ENCODE measurements at places on chromosomes 4 and X.

DNA sequence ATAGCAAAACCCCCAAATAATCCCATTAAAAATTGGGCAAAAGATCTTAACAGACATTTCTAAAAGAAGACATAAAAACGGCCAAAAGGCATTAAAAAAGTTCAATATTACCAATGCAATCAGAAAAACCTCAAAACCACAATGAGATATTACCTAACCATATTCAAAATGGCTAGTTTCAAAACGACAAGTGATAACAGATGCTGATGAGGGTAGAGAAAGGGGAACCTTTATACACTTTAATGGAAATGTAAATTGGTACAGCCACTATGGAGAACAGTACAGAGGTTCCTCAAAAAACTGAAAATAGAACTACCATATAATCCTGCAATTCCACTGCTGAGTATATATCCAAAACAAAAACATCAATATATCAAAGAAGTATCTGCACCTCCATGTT is 6.2 kb downstream of the AADAT start:
- no peak for DNase-seq

DNA sequence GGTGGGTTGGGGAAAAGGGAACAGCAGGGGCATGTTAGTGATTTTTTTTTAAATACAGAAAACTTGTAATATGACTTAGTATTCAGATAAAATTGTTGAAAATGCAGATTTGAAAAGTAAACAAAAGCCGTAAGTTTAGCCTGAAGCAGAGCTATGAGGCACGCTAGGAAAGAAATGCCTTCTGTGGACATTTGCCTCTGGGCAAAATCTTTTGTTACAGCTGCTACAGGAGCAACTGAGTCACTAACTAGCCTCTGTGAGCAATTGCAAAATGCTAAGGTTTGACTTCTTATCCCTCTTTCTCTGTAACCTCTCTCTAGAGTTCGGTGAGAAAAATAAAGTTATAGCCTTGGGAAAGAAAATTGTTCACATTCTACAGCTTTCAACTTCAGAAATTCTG is 350.0 kb downstream of the SLC7A11 start:
- DNase-seq: no peak

- DNase-seq: no peak
Measured at GRCh38 chrX:13752141-13752540, 17.6 kb downstream of the OFD1 start.

DNA sequence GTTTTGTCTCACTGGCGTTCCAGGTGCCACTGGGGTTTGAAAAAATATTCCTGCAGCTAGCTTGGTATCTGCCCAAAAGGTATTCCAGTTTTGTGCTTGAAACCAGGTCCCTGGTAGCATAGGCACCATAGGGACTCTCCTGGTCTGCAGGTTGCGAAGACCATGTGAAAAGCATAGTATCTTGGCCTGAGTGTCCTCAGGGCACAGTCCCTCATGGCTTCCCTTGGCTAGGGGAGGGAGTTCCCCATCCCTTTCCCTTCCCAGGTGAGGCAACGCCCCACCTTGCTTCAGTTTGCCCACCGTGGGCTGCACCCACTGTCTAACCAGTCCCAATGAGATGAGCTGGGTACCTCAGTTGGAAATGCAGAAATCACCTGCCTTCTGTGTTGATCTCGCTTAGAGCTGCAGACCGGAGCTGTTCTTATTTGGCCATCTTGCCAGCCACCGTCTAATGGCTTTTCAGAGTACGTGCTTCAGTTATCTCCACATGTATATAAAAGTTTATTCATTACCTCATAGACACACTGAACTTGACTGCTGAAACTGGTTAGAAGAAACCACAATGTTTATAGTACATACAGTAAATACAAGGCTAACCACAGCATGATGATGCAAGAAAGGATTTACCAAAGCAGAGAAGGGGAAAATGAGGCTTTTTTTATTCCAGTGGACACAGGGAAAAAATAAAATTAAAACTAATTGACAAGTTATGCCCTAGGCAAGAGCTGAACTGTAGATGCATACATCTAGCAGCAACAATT is 10.6 kb downstream of the PBDC1 start:
- no peak for DNase-seq

DNA sequence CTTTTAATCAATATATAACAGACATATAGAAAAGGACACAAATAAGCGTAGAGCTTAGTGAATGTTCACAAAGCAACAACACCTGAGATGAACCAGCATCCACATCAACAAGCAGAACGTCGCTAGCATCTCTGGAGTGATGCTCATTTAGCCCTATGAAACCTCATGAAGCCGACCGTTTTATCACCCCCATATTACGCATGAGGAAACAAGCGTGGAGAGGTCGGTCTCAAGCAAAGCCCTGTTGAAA is 524 bp upstream of the RPS3A start:
- DNase-seq: no peak

DNA sequence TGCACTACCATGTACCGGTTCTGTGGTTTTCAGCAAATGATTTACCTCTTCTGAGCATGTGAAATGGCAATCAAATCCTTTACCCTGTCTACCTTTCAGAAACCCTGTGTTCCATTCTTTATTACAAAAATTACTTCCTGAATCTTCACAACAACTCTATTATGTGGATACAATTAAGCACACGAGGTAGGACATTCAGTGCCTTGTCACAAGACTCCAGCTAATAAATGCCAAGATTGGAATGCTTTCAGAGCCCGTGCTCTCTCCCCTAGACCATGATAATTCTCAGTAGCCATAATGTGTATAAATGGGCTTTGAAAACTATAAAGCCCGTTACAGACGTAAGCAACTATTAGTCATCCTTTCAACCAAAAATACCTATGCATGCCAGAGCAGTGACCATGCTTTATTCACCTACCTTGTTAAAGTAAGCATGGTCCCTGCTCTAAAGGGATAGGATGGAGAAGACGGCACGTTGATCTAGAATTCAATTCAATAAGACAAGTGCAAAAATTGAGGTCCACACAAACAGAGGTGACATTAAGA is 2.4 kb downstream of the RXFP1 start:
- DNase-seq: no peak

- DNase-seq: no peak
Measured at GRCh38 chr4:26862381-26862915, 1.8 kb downstream of the STIM2 start.

GRCh38 chrX:1165535-1166196 is 46.8 kb downstream of the CRLF2 start:
- DNase-seq: peak; percentile 23

- DNase-seq: no peak
Measured at GRCh38 chr4:168528131-168528949, 31.5 kb downstream of the PALLD start.

DNA sequence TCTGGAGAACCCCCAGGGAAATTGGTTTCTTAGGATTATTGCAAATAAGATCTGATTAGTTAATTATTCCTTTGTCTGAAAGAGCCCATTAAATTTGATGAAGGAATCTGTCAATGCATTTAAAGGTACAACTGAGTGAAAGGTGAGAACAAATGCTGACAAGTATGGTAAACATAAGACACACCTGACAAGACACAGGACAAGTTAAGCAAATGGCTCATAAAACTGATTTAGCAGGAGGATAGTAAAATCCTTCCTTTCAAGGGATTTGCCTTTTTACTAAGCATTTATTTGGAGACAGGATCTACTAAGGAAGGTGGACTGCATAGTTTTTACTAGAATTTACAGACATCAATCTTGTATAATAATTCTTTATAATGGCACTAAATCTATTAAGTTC is 553.9 kb downstream of the SPRY1 start:
- no peak for DNase-seq

GRCh38 chr4:55397126-55397436 is 1.3 kb downstream of the TMEM165 start:
- DNase-seq: no peak

- no peak for DNase-seq
Measured at GRCh38 chr4:113904877-113905276, 74.6 kb downstream of the ARSJ start.

DNA sequence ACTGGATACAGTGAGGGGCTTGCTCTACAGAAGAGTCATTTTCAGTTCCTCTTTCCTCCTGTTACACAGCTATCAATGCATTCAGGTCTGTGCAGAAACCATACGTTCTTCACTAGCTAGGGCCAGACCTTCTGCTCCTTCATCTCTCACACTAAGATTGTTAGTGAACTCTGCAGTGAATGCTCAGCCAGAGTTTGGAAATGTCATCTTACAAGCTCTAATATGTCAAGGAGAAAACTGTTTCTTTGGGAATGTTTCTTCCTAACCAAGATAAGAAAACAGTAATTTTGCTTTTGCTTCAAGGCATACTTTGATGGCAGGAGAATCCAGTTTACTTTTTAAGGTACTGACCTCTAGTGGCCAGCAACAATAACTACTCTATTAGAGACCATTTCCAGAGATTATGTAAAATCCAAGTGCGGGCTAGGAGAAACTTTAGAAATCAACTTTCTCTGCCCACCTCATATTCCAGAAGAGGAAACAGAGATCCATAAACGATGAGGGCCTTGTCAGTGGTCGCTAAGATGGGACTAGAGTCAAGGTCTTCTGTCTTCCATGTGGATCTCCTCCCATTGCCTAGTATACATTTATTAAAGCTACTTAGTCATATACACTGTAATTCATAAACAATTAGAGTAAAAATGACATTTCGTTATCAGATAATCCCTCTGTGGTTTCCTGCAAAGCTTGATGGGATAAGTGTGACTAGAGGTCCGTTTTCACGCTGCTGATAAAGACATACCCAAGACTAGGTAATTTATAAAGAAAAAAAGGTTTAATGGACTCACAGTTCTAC is 12.1 kb upstream of the CC2D2A start:
- no peak for DNase-seq

GRCh38 chr4:1193206-1194009 is 21.0 kb upstream of the SPON2 start:
- no peak for DNase-seq

GRCh38 chr4:148311526-148311925 is 130.7 kb downstream of the NR3C2 start:
- DNase-seq: no peak

DNA sequence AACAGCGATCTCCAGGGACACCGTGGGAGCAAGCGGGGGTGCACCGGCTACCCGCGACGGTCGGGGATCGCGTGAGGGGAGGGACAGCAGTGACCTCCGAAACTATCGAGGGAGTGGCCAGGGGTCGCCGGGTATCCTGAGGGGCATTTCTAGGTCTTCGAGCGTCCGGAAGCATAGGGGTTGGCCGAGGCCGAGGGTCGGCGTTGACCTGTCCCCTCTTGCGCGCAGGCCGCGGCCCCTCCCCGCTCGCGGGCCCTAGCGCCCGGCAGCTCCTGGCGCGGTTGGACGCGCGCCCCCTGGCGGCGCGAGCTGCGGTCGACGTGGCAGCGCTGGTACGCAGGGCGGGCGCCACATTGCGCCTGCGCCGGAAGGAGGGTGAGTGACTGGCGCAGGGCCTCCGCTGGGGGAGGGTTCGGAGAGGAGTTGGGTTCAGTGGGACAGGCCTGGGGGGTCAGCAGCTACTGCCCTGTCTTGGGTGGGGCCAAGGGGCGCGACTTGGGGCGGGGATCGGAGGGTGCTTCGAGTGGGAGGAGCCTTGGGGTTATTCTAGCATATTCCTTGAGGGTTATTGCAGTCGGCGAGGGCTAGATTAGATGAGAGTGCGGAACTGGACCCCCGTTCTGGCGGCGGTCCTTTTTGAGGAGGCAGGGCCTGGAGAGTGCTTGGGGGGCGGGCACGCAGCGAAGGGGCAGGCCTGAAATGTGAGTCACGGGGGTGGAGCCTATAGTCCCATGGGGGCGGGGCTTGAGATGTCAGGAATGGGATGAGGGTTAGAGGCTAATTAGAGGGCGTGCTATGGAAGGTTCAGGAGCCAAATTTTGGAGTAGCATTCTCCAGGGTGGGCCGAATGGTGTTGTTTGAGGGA is 1.2 kb downstream of the MAGIX start:
- DNase-seq: peak; percentile 90

DNA sequence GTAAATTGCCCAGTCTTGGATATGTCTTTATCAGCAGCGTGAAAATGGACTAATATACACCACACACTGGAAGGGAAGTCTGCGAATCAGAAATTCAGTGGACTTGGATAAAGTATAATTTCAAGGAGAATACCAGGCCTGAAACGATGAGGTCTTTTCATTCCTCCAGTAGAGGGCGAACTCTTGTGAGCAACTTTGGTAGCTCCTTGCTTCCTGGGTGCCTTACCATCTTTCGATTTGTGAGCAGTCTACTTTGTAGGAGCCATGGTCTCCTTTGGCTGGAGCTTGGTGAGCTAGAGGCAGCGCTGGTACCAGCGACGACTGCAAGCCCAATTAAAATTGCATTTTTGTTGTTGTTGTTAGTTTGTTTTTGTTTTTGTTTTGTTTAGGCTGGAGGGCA is 791.9 kb downstream of the FAT4 start:
- no peak for DNase-seq

DNA sequence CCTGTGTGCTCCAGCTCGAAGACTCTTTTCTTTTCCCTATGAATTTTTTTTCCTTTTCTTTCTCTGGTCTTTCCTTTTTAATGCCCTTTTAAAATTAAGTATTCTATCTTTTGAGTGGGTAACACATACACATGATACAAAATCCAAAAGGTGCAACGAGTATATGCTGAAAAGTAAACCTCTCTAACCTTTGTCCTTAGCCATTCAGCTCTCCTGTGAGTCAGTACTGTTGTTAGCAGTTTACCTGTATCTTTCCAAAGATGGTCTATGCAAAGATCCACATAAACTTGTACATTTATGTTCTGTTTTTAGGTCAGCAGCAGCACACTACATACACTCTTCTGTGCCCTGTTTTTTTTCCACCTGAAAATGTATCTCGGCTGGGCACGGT is 28.7 kb downstream of the SLC25A43 start:
- no peak for DNase-seq

DNA sequence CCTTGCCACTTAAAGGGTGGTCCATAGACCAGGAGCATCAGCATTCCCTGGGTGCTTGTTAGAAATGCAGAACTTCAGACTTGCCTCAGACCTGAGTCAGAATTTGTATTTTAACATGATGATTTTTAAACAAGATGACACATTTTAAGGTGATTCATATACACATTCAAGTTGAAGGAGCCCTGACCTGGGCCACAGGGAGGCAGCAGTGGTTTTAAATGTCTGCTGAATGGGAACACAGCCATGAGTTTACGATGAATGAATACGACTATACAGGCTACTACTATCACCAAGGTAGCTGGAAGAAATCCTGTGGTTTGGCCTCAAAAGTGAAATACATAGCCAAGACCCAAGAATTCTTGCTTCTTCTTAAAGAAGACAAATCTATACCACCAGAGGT is 2.9 kb downstream of the HDAC8 start:
- DNase-seq: no peak

DNA sequence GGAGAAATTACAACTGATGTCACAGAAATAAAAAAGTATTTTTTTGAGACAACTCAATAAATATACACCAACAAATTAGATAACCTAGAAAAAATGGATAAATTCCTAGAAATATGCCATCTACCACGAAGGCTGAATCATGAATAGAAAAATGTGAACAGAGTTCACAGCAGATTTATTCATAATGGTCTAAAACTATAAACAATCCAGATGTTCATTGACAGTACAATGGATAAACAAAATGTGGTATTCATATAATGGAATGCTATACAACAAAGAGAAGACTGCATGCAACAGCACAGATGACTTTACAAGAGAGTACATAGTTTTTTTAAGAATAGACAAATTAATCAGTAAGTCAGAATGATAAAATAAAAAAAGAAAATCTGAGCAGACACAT is 55.2 kb downstream of the CLOCK start:
- DNase-seq: no peak

Measured in CD4-positive, alpha-beta T cell treated with Interleukin-1 beta for 1 hour (primary cell).